Osteoblast (primary cell): ENCODE measurements at places on chromosomes 5 and 9. TPM values are rescaled to one million over a fixed set of nuclear protein-coding genes. Genes with fewer than 3 reads are reported as not detected.

The CD14 gene
- 1.8 and 4.0 TPM in 2 replicates for total RNA-seq

The FAM200C gene
- 3.6 and 5.6 TPM in 2 replicates for total RNA-seq

The FAM221B gene
- not detected in 2 replicates for total RNA-seq

The NEUROG1 gene
- total RNA-seq: not detected in 2 replicates

The MRPS27 gene
- 98.1 and 106 TPM in 2 replicates for total RNA-seq

The ADGRD2 gene
- not detected in 2 replicates for total RNA-seq

The PHF24 gene
- under 0.01 TPM in 1 of 2 replicates, not detected in the other for total RNA-seq

The SLC6A18 gene
- total RNA-seq: not detected in 2 replicates

The LTC4S gene
- total RNA-seq: 1.4 and 1.5 TPM in 2 replicates

GRCh38 chr9:127817881-127818434, 15.3 kb downstream of the FPGS start:
- peak; percentile 77 for DNase-seq

DNA sequence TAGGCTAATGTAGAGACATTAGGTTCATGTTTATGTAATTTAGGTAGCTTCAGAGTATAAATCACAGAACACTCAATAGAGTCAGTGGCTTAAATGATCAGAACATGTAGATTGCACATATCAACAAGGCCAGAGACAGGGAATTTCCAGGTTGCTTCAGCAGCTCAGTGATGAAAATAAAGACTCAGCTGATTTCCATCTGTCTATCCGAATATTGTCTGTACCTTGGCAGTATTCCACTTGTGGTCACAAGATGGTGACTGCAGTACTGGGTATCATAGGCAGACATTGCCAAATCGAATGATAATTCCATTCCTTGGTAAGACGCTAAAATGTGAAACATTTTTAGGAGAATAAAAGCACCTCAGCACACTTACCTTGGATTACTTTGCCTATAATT, 702.2 kb downstream of the MAT2B start:
- DNase-seq: no peak

GRCh38 chr5:74432216-74432615, 208.3 kb downstream of the ENC1 start:
- DNase-seq: no peak

DNA sequence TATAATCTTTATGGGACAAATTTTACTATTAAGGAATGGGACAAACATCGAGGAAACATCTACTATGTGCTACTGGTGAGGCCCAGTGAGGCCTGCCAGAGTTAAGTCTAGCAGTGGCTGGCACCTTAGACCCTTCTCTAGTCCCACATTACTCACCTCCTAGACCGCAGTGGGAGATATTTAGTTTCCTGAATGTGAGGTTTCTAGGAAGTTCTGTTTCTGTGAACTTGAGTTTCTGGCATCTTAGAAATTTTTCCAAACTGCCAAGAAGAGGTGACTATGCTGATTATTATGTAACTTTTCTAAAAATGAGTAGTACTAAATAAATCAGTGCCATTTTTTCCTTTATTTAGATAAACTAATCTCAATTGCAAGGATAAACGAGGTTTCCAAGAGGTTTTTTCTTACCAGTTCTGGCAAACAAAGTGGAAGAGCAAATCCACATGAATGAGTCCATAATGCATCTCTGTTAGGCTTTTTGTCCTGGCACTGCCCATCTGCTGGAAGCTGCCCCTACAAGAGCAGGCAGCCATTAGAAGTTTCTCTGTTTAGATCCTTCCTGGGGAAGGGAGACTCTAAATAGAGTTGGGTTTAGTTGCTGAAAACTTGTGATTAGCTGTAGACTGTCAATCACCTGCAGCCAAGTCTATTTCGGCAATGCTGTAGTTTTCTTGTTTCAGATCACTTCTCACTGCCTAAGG, 348.7 kb downstream of the MAN2A1 start:
- no peak for DNase-seq

DNA sequence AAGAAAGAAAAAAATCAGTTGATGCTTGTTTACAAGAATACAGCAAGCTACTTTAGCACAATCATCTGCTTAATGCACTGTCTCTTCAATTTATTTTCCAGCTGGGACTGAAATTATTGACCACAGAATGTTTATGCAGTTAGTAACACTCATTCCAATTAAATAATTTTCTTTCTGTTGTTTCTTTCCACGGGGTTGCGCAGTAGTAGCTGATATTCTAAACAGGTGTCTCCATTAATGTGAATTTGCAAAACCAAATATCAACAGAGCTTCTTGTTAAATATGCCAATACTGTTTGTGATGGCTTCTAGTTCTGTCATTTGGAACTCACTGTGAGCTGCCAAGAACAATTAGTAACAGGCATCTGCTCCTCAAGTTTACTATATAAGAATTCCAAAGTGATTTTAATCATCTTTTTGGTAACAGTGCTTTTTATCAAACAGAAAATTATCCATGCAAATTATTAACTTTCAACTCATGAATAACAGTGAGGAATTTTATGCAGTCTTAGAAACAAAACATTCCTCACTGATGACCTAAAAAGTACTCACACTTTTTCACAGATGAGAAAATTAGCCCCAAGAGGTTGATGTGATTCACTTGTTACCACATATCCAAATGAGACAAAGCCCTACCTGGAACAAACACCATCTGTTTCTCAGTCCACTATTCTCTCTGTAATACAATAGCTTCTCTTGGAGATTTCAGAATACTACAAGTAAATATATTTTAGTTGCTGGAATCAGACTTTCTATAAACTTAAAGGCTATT, 567.6 kb upstream of the RGMB start:
- peak; percentile 1 for DNase-seq

DNA sequence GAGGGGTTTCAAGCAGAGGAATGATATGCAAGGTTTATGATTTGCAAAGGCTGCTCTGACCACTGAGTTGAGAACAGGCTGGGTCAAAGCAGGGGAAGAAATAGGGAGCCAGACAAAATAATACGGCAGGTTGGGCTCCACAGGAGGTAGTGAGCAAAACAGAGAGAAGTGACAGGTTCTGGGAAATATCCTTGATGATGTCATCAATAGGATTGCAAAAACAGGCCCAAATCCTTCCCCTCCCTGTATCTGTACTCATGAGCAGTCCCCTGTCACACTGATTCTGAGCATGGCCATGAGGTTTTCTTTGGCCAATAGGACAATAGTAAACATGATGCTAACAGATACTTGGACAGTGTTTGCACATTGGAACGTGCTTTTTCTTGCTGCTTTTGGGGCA, 471.8 kb upstream of the BRINP1 start:
- no peak for DNase-seq

- no peak for DNase-seq
These were observed 73.0 kb downstream of the ENC1 start for GRCh38 chr5:74567411-74567995.

DNA sequence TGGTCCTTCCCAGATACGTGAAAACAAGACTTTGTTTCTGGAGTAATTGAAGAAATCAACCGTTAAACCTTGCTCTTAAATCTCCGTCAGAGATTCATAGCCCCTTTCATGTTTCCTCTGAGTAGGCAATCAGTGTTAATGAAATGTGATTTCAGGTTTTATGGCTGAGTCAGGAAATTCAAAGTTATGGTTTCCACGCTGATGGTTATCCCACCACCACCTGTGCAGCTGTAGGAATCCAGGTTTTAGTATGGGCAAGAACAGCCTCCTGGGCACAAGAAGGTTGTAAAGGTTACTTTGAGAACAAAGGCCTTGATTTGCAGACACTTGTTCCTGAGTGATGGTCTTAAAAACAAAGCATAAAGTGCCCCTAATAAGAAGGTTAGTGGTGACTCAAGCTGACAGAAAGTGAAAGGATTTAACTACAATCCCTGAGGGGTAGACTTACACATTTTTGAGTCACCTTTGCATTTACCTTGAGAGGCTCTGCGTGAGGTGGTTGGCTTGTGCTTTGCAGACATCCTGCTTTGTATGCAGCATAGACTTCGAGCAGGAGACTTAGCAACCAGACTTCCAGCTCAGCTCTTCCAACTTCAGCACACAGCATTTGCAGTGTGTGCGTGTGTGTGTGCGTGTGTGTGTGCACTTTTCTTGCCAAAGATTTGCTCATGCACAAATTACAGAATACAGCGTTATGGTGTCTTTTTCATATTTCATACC, 159.6 kb downstream of the TLE4 start:
- no peak for DNase-seq

DNA sequence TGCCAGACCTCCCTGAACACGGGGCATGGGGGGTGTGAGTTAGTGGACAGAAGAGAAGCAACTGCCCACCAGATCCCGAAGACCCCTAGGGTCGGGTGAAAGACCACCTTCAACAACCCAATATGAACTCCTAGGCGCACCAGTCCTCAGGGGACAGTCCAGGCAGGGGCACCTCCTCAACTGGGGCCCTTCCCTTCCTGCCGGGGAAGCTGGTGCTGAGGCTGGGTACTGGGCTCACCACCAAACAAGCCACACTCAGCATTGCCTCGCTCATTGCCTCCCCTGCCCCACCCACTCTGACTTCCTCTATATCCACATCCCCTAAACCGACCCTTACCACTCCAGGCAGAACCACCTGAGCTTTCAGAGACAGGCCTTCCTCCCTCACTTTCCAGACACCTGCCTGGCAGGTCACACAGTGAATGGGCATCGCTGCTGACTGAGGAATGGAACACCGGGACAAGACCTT, 42.5 kb downstream of the SEMA4D start:
- DNase-seq: no peak

DNA sequence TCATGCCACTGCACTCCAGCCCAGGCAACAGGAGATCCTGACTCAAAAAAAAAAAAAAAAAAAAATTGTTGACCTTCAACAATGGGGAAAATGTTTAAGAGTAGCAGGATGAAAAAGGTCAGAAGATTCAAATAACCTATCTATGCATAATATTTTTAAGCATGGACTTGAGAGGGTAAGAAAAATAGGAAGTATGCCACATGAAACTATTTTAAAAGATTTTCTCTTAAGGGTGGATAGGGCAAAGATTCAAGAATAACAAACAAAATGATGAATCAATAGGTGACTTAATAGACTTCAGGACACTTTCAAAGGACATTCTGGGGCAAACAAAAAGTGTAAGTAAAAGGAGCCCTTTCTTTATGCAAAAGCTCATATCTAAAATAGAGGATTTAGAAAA, 3.2 kb downstream of the TEX48 start:
- no peak for DNase-seq

GRCh38 chr9:133664173-133665050, 28.2 kb downstream of the DBH start:
- no peak for DNase-seq
